Occipital lobe (tissue), 3 donors: ENCODE measurements at places on chromosomes 16 and 17.

DNA sequence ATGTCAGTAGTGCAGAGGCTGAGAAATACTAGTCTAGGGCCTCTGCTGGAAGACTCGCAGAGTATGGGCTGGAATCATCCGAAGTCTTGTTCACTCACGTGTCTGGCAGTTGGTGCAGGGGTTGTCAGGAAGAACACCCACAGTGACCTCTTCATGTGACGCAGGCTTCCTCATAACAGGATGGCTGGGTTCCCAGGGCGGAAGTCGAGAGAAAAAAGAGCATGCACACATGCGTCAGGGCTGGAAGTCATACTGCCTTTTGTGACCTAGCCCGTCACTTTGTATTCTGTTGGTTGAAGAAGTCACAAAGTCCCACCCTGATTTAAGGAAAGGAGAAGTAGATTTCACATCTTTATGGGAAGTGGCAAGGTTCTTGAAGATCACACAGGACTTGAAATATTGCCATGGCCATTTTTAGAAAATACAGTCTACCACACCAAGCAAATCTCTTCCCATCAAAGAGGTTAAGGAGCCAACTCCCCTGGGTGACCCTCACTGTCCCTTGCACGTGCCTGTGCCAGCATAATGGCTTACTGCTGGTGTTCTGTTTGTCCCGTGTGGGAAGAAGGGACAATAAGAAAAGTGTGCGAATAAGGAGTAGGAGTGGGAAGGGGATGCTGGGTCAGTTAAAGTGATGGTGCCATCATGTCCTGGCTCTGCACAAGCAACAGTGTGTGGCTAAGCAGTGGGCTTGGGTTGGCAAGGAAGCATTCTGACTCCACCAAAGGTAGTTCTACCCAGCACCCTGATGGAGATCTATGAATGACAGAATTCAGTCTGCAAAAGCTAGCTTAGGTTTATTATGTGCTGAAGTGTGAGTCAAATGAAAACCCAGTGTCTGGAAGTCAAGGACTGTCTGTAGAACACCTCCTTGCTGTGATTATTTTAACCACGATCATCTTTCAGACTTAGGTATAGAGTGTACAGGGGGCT lies 28.1 kb downstream of the HEATR3 start:
- no peak for DNase-seq

GRCh38 chr17:12664894-12665262 lies 812 bp upstream of the MYOCD start:
- DNase-seq: no peak

DNA sequence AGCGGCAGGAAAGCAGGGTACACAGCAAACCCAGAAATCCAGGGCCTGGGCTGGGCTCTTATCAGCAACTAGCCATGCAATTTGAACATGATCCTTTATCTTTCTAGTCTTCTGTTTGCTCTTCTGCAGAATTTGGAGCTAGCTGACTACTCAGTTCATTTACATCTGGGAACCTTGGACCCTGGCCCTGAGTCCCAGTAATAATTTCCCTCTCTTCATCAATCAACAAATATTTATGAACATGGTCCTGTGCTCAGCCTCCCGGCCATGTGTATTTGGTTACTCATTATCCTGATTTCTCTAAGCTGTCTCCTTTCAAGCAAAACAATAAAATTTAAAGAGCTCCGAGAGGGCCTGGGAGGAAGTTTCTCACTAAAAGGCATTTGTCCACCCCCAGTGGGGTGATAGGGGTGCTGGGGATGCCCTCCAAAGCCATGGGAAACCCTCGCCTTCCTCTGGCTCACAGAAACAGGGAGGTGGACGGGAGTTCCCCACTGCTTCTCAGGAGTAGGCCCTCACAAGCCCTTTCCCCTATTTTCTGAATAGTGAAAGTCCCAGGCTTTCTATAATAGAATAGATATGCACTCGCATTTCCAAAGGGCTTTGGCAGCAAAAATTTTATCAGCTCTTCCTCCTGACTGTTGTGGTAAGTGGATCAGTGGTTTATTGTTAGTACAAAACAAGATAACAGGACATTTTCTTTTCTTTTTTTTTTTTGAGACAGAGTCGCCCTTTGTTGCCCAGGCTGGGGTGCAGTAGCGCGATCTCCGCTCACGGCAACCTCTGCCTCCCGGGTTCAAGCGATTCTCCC lies 6.9 kb upstream of the WDR59 start:
- DNase-seq: no peak

DNA sequence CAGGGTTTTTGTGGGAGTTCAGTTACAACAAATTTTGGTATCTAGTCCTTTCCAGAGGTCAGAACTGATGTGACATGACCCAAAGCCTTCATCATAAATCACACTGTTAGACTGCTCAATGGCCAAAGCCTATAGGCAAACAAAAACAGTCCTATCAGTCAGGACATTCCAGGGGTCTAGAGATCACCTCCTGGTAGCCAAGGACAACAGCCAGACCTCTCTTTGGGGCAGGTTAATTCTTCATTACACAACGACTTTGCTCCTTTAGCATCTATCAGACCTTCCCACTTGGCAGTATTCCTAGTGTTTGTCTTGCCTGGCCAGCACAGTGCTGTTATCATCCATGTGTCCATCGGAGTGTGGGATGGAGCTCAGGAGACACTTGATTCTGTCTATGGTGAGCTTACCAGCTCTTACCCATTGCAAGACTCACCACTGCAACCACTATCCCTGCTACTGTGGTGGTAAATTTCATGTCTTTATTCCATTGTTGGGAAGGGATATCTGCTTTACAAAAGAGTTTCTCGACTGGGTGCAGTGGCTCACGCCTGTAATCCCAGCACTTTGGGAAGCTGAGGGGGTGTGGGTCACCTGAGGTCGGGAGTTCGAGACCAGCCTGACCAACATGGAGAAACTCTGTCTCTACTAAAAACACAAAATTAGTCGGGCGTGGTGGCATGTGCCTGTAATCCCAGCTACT lies 95.5 kb upstream of the DHX40 start:
- DNase-seq: no peak

DNA sequence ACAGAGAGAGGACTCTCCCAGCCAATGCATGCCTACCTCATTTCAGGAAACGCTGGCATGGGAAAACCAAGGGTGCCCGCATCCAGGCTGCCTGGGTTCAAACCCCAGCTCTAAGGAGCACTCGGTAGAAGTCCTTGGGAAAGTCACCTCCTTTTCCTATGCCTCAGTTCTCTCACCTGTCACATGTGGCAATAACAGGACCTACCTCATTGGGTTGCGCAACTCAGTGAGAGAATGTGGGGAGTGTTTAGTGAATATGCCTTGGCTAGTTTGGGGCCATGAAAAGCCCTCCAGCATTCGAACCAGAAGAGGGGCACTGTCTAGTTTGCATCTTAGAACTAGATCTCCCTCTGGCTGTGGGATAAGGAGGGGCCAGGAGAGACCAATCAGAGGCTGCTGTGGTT lies 9.0 kb upstream of the NXPH3 start:
- no peak for DNase-seq

- no peak for DNase-seq
These were observed 336.2 kb upstream of the PMFBP1 start for GRCh38 chr16:72508191-72508590.

DNA sequence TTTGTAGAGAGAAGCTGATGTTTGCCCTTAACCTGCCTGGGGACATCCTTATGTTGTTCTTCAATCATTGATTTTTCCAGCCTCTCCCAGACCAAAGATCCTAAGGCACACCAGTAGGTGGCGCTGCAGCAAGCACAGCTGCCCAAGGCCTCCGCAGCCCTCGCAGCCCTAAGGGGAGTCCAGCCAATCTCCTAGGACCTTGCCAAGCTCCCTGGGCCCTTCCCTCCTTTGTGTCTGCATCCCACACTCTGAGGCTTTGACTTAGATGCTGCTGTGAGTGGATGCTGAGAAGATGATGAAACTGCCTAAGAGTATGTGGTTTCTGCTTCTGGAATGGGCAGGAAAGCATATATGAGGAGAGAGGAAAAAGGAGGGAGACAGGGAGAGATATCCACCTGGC lies 47.1 kb downstream of the SPACA3 start:
- DNase-seq: peak; percentile 20

- no peak for DNase-seq
These were observed 3.1 kb downstream of the CDC6 start for GRCh38 chr17:40290629-40291280.

DNA sequence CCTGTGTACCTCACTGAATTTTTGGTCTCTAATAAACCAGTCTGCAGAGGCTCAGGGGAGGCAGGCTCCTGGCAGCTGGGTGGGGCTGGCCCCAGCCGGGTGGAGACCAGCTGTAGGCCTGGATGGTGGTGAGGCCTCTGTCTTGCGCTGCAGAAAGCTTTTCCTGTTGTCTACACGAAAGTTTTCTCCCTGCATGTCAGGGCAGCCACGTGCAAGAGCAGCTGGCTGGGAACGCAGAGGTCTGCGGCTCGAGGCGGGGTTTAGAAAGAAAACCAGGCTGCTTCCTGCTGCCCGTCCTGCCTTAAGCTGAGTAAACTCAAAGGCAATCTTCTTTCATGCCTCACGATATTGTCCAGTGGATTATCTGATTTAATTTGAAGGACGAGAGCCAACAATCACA lies 2.4 kb downstream of the SERPINF1 start:
- no peak for DNase-seq

DNA sequence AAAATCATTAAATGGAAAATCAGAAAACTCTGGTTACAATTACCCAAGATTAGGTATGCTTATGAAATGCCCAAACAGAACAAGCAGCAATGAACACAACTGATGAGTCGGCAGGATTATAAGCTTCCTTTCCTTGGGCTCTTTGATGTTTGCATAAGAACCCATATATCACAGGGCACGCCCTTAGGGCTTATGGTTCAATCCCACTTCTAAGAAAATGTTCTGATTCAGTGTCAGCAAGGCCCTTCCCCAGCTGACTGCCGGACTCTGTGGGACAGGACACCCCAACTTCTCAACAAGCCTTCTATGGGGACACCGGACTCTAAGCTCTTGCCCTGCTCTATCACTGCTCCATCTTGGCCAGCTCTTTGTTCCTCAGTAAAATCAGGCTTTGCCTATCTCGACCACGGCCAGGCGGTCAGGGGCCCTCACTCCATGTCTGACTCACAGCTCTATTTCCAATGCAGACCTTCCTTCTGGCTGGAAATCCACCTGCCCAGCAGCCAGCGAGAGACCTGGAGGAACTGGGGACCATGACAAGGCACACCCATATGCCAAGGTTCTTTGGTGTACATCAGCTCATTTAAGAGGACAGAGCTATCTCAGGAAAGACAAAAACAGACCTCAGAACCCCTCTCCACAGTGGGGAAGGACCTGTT lies 26.8 kb downstream of the LITAFD start:
- DNase-seq: no peak

DNA sequence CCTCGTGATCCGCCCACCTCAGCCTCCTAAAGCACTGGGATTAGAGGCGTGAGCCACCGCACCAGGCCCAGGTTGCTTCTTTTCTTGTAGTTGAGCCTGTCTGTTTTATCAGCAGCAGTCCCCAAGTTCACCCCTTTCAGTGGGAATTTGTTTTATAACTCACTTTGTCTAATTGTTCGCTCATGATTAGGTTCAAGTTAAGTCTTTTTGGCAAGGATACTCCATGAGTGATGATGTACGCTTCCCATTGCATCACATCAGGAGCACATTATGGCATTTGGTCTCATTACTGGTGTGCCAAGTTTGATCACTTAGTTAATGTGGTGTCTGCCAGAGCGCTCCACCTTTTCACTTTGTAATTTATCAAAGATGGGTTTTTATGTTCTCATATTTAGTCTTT lies 14.4 kb upstream of the GJD3 start:
- DNase-seq: no peak

DNA sequence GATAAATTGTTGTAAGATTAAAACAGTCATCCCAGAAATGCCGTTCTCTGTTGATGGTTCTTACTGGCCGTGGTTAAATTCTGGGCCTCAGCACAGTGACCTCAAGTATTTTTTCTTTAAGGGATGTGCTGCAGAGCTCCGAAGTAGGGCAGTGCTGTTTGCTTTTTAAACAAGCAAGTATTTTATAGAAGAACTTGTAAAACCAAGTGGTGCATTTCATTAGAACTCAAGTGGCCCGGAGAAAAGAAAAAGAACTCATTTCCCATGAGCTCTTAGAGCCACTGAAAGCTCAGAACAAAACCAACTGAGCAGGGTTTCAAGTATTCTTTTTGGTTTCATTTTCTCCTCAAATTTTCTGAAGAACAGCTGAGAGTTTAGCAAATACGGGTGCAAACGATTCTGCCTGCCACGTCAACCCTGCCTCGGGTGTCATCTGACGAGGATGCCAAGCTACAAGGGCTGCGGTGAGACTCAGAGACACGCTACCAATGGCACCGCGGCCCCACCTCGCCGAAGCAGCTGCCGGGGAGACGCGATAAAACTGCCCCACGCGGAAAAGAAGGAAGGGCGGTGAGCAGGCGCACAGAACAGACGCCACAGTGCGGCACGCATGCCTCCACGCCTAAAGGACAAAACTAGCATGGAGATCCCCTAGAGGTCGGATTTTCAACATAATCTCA lies 6.3 kb downstream of the LMF1 start:
- no peak for DNase-seq

- DNase-seq: no peak
These were observed 4.4 kb downstream of the SOX9 start for GRCh38 chr17:72125226-72125651.

DNA sequence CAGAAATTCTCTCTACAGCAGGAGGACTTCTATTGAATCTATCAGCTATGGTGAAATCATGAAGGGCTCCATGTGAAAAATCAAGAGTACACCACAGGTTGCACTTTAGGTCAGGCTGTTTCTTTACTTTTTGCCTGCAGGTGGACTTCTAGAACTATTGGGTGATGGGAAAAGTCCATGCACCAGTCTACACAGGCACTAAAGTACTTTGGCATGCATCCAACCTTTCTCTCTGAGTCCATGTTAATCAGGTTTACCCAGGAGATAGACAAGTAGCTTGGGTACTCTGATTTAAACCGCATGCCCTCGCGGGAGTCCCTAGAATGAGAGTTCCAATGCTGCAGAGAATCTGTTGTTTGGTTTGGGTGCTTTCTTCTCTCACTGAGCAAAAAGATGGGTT lies 9.1 kb upstream of the ANKFN1 start:
- no peak for DNase-seq

DNA sequence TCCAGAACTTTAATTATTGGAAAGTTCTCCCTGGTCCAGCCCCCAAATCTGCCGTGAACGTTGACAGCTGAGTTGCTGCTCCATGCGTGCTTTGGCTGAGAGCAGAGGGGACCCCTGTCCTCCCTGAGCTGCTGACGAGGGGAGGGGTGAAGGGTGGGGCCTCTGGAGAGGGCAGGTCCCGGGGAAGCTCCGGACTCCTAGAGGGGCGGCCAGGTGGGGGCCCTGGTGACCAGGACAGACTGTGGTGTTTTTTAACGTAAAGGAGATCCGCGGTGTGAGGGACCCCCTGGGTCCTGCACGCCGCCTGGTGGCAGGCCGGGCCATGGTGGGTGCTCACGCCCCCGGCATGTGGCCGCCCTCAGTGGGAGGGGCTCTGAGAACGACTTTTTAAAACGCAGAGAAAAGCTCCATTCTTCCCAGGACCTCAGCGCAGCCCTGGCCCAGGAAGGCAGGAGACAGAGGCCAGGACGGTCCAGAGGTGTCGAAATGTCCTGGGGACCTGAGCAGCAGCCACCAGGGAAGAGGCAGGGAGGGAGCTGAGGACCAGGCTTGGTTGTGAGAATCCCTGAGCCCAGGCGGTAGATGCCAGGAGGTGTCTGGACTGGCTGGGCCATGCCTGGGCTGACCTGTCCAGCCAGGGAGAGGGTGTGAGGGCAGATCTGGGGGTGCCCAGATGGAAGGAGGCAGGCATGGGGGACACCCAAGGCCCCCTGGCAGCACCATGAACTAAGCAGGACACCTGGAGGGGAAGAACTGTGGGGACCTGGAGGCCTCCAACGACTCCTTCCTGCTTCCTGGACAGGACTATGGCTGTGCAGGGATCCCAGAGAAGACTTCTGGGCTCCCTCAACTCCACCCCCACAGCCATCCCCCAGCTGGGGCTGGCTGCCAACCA lies at the start of gene MC1R:
MC1R (plus strand) TSS at position 410 of the 895 bp plus-strand sequence; CDS start at position 807, 397 bp downstream.
- no peak for DNase-seq
